SK-N-MC (cell line): ENCODE measurements at places on chromosomes 3 and 15.

DNA sequence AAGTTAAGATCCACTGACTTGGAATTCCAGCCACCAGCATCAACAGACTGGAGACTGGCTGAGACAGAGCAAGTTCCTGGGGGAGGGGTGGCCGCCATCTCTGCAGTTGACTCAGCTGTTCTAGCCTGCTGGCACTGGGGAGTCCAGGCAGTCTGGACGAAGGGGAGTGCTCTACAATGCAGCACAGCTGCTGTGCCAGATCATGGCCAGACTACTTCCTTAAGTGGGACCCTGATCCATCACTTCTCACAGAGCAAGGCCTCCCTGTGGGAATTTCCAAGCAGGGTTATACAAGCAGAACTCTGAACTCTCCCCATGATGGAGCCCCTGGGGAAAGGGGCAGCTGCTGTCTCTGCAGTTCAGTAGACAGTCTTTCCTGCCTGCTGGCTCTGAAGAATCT, 35.2 kb downstream of the PYGO1 start:
- DNase-seq: no peak

DNA sequence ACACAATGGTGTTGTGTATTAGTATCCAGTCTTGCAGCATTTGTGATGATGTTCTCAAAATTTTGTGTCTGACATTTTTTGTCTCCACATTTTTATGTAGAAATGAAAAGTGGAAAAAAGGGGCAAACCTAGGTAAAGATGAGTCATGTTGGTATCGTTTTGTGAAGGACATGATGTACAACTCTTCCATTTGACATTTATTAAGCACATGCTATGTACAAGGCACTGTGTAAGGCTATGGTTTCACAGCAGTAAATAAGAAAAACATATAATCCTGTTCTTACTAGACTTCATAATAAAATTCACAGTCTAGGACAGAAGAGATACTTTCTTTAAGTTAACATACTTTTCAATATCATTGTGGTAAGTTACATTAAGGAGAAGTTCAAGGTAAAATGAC, 143.5 kb upstream of the CNTN4 start:
- no peak for DNase-seq

DNA sequence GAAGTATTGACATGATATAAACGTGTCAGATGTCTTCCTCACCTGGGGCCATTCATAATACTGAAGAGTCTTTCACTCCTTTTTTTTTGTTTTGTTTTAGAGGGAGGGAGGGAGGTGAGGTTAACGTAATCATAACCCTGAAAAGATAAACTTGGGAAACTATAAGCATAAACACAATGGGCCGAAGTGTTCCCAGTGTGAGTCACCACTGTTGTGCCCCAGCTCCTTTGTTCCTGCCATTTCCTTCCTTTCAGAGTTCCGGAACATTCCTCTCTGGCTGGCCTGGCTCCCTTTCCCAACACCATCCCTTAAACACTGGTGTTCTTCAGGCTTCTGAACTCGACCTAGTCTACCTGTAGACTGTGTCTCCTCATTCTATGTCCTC, 18.6 kb downstream of the PLD1 start:
- no peak for DNase-seq

DNA sequence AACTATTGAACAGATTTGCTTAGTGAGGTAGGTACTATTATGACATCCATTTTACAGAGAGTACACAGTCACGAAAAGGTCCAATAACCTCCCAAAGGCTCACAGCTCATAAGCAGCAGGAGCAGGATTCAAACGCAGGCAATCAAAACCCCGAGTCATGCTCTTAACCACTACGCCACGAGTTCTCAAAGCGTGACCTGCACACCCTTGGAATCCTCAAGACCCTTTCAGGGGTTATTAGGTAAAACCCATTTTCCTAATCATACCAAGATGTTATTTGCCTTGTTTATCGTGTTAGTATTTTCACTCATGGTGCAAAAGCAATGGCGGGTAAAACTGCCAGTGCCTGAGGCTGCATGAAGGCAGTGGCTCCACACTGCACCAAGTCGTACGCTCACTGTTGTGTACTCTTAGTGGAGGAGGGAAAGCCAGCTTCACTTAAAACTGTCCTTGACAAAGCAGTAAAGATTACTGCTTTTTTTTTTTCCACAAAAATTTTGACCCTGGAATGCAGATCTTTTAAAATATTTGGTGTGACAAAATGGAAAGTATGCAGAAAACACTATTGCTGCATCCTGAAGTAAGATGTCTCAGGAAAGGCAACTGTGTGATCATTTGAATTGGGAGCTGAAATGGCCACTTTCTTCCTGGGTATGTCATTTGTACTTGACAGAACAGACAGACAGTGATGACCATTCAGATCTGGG, 96.1 kb downstream of the IGF2BP2 start:
- DNase-seq: no peak

DNA sequence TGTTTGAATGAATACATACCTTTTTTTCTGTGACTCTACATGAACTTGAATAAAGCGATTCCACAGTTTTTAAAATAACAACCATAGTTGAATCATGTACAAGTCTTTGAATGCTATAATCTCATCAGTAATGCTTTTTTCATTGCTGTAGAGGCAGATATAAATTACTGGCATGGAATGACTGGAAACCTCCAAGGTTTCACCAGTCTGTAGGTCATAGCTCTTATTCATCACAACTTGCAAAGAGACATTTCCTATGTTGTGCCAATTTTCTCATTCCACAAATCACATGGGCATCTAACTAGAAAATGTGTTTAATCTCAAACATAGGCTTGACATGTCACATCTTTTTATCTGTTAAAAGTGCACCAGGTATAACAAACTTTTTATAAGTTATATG, 407.1 kb upstream of the KCNMB2 start:
- no peak for DNase-seq

- DNase-seq: no peak
Observed at GRCh38 chr3:160564258-160564911, 986 bp downstream of the KPNA4 start.

GRCh38 chr3:15159501-15160136, 46.4 kb upstream of the CAPN7 start:
- no peak for DNase-seq

DNA sequence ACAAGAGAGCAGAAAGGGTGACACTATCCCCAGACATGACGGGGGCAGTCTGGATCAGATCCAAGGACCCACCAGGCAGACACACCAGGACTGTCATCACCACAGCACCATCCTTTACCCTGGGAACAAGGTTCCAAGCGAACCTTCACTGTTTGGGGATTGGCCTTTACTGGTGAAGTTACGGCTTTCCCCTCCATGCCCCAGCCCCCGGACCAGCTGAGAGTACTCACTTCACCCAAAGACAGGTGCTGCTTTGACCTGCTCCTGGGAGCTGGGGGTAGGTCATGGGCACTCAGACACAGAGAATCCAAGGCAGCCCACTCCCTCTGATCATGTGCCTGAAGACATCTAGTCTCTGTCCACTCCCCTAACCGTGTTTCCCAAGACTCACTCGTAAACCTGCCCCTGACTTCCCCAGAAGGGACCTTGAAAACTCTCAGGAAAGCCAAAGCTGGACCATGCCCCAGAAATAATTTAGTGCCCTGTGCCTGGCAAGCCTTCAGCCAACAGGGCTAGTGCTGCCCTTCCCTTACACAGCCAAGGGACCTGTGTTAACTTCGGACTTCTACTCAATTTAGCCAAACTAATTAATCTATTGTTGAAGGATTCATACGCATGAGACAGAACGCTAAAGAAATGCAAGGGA, 2.8 kb downstream of the RRP9 start:
- DNase-seq: no peak

GRCh38 chr15:96176831-96177230, 153.7 kb upstream of the NR2F2 start:
- no peak for DNase-seq

DNA sequence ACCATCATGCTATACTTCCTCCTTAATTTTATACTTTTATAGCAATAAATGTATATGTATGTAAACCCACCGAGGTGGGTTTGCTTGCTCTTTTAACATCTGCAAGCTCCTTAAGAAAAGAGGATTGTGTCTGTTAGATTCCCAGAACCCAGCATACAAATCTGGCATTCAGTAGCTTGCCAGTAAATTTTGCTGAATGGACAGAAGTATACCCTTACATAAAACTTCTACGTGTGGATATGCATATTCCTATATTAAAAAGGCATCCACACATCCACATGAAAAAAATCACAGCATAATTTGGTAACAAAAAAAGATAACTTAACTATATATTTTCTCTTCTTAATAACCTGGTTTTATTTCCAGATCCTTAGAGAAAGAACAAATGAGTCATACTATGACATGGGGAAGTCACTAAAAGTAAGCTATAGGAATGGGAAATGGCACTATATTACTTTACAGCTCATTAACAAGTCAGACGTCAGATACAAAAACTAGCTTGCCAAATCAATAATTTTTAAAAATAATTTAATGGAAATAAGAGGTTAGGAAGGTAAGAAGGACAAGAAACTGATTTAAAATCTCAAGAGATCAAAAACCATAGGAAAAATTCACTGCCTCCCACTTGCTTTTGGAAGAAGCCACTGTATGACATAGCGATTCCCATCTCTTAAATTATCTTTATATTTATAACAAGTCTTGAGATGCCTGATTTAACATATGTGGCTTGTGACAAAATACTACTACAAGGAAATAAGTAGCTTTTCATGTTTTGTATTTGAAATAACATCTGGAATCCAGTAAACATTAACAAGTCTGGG, 68.7 kb downstream of the SUMF1 start:
- DNase-seq: no peak

GRCh38 chr3:85652360-85652759, 693.6 kb downstream of the CADM2 start:
- no peak for DNase-seq

GRCh38 chr3:102449341-102449740, 14.5 kb downstream of the ZPLD1 start:
- no peak for DNase-seq

- no peak for DNase-seq
Observed at GRCh38 chr3:16063603-16064002, 110.9 kb upstream of the GALNT15 start.
